ENCODE measurements at places on chromosomes 12 and 14.
A peak's percentile ranks its signal among the peaks of the same experiment; 100 is the strongest.

DNA sequence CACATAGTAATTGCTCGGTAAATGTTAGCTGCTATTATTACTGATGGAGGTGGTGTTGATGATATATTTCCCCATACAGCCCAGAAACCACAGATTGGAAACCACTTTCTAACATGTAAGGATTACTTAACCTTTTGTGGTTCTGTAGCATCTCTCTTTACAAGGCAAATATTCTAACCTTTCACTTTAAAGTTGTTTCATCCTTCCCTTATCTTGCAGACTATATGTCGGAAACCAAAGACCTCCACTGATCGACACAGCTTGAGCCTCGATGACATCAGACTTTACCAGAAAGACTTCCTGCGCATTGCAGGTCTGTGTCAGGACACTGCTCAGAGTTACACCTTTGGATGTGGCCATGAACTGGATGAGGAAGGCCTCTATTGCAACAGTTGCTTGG lies 75.8 kb downstream of the FRMD6 start:
- DNase-seq = no peak

DNA sequence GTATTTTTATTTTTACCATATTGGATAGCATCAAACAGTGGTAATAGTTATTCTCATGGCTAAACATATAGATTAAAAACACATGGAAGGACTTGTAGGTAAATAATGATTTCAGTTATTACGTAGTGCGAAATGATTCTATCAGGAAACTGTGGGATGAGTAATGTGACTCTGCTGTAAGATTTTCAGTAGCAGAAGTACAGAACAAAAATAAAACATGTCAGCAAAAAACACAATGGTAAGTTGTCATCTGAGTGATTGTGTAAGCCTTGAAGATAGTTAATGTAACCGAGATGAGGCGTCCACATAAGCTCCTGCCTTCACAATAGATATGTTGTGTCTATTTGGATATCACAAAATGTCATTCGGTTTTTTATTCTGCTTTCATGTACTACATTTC lies 99.8 kb downstream of the BORCS5 start:
- DNase-seq = no peak

- DNase-seq = no peak
These were observed 12.1 kb downstream of the LACRT start for GRCh38 chr12:54622463-54623183.

DNA sequence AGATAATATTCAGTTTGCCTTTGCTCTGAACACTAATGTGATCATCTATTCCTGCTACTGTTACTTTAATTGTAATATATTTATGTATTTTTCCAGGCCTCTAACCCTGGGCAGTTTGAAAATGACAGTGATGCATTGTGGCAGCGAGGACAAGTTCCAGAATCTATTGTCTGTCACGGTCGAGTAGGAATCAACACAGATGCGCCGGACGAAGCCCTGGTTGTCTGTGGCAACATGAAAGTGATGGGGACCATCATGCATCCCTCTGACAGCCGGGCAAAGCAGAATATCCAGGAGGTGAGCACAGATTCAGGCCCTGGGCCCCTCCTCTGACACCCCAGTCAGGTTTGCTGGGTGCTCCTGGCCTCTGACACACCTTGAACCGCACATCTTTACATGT lies 78.5 kb downstream of the MYRFL start:
- no peak for DNase-seq

GRCh38 chr14:102320033-102320660 lies 601 bp downstream of the ZNF839 start:
- peak; percentile 38 for DNase-seq

DNA sequence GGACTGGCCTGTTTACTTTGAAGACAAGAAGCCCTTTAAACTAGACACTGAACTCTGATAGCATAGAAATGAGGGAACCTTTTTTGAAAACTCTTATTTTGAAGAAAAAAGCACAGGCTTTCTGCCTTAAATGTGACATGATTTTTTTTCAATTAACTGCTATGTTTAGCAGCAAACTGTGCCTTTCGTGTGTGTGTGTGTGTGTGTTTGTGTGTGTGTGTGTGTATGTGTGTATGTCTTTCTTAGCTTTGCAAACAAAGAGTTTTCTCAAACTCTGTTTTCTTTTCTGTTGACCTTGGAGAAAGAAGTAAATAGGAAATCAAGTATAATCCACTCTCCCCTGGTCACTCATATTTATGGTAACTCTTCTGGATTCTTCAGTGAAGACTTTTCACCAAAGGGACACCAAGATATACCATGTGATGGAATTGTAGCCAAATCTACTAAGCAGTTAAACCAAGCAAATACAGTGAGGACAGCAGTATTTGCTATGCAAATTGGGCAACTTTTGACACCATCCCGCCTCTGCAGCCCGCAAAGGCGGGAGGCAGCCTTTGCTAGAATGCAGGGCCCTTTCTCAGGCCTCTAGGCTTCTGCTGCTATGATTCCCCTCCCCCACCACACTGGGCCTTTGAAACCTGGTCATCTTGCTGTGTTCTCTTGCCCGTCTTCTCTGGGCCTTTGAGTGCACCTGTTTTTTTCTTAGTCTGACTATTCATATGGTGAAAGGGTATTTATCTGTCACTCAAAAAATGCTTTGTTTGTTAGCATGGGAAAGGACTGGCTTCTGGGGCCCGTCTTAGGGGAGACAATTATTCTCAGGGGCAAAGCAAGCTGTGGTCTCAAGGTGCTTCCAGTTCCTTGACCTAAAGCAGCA lies 107.9 kb downstream of the MYRFL start:
- no peak for DNase-seq

GRCh38 chr12:45509187-45509586 lies 220.3 kb upstream of the ARID2 start:
- DNase-seq = no peak

All from mucosa of gallbladder (tissue), 1 donor.